ENCODE measurements at places on chromosomes 6 and 20.

- no peak for DNase-seq
These were observed 11.3 kb downstream of the RBM38 start for GRCh38 chr20:57402206-57403125.

- DNase-seq = no peak
These were observed 500.3 kb upstream of the ADGRB3 start for GRCh38 chr6:68134796-68135195.

DNA sequence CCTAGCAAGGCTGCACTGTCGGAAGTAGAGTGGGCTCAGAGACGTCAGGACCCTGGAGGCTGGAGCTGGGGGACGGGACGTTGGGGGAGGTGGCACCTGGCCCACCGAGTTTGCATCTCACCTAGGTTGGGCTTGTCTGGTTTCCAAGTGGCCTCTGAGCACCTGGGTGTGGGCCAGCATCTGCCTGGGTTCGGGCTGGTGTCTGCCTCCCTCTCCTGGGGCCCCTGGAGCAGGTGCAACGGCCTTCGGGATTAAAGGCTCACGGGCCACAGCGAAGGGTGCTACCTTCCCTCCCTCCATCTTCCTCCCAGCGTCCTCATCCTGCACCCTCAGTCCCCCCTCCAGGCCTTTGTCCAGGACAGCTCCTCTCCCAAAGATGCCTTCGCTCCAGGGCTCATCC lies 6.0 kb downstream of the HRH3 start:
- DNase-seq = no peak

- DNase-seq = no peak
These were observed 11.7 kb upstream of the SIRPB1 start for GRCh38 chr20:1631309-1632151.

All from muscle of back (tissue), 13 donors.